ENCODE measurements at places on chromosomes 6 and 20.

GRCh38 chr20:63543733-63544132, 3.8 kb downstream of the SRMS start:
- DNase-seq = no peak

GRCh38 chr6:43310134-43310533, 1.5 kb upstream of the CRIP3 start:
- no peak for DNase-seq

DNA sequence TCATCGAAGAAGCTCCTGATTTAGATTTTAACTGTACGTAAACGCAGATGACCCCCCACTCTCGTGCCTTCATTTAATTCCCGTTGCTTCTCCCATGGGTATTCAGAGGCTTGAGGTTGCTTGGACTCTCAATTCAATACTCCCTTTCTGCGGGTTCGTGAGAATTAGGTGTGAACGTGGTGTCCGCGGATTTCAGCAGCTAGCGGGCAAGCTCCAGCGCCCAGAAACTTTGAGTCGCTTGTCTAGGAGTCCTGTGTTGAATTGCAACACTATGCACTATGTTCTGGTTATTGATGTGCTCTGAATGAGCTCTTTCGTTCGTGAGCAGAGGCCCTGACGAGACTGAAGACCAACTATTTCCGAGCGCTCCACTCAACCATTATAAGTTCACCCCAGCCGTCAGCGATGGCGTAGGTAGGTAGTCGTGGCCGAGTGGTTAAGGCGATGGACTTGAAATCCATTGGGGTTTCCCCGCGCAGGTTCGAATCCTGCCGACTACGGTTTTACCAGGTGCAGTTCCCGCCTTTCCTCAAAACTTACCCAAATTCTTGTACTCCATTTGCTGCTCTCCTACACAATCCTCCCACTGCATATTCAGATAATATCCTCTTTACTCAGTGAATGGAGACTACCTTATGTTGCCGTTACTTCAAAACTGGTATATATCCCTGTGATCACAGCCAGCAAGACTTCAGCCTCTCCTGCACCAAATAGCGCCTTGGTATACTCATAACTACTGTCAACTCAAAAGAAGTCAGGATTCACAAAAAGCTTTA, 72.6 kb upstream of the ZNF184 start:
- peak; percentile 69 for DNase-seq

DNA sequence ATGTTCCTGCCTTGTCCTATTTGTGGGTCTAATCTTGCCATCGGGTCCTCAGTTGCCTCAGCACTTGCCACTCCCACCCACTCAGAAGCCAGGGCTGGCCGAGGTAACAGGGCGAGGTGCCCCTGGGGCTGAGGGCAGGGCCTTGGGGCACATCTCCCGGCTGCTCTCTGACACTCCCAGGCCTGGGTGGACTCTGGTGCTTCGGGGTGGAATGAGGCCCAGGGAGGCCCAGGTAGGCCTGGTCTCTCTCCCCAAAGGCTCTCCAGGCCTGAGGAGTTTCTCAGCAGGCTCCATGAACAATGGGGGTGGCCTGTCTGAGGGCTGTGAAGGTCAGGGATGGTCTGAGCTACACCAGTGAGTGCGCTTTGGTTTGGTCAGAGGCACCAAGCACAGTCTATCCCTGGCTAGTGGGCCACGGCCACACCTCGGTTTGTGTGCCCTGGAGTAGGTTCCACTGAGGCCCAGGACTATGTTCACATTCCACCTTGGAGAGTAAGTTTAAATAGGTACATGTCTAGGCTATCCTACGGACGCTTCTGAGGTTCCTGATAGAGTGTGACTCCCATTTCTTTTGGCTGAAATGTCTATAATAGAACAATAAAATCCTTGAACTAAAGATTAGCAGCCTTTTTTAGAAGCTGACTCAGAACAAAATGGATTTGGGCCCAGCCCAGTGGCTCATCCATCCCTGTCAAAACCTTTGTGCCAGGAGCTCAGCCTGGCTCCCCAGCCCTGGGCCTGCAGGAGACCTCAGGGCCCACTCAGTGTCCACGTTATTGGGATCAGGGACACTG, 78.8 kb downstream of the SLC24A3 start:
- no peak for DNase-seq

DNA sequence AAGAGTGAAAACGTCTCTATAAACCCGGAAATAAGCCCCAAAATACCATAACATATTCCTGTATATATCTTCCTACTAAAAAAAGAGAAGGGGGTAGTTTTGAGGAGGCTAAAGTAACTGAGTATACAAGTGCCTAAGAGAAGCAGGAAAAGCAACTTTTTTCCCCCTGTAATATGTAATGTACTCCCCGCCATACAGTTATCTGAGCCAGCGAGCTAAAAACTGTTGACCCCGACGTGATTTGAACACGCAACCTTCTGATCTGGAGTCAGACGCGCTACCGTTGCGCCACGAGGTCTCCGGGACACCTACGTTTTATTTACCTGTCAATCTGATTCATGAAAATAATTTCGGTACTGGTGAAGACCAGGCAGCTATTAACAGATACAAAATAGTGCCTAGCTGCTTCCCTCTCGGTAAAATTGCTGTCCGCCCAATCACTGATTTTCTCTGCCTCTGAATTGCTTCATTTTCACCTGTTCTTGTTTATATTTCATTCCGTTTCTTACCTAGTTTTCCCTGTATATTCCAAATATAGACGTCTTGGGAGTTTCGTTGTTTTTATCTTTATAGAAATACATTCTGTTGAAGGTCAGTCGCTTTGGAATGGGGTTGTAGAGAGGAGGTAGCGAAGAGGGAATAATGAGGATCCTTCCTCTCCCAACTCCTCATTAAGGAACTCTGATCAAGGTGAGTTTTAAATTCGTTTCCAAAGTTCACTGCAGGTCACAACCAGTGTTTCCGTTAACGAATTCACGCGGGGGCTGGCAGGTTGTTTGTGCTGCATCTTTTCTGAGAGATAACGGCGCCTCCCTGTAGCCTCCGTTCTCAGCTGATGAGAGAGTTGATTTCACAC, 33.6 kb upstream of the BTN3A2 start:
- peak; percentile 67 for DNase-seq

DNA sequence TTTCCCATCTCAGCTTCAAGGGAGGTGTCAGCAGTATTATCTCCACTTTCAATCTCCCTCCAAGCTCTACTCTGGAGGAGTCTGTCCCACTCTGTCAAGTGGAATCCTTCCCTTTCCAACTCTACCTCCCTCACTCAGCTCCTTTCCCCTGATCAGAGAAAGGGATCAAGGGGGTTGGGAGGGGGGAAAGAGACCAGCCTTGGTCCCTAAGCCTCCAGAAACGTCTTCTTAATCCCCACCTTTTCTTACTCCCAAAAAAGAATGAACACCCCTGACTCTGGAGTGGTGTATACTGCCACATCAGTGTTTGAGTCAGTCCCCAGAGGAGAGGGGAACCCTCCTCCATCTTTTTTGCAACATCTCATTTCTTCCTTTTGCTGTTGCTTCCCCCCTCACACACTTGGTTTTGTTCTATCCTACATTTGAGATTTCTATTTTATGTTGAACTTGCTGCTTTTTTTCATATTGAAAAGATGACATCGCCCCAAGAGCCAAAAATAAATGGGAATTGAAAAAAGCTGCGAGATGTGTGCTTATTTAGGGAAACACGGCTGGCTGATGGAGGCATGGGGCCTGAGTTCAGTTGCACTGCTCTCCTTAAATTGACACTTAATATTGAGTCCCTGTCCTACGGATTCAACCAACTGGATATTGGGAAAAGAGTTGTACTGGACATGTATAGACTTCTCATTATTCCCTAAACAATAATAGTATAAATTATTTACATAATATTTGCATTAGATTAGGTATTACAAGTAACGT, 4.9 kb downstream of the TUBB start:
- DNase-seq = peak; percentile 24

- DNase-seq = no peak
These were observed 103.6 kb downstream of the PDE7B start for GRCh38 chr6:135955099-135955498.
